Transverse colon (tissue), 4 donors: ENCODE measurements at places on chromosomes 6 and 20.

GRCh38 chr6:6712449-6713403, 124.2 kb downstream of the LY86 start:
- no peaks in the 10 kb centered on the region for H3K27me3 ChIP-seq
- peak; percentile 51 for DNase-seq
- peaks cover 10% of the 10 kb centered on the region for H3K4me1 ChIP-seq
- H3K4me3 ChIP-seq = no peak overlapping the region

DNA sequence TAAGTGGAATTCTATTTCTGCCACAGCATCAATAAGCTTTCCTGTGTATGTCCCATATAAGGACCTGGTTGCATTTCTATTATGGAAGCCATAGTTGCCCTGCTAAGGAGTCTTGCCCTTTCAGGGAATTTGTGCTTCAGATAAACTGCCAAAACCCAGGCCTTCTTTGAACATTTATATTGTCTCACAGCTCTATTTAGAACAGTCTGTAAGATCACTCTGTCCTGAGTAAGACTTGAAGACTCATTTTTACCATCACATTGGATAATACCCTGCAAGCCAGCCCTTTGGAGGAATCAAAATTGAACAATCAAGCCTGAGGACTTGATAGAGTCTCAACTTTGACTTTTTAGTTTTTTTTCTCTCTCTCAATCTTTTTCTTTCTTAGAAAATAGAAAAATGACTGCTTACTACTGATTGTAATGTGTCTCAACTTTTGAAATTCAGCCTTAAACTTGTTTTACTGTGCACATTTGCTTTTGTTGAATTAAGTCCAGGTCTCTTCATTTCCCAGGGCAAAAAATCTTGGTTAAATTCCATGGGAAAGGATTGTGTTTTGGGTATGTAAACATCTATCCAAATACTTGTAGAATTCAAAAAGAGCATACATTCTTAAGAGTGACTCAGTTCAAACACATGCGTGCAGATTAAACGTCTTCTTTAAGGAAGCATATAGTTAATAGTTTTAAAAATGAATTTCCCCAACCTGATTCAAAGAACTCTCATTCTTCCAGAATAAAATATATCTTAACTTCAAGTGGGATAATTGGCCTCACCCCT, 91.2 kb downstream of the PLCB1 start:
- H3K27me3 ChIP-seq = no peaks in the 10 kb centered on the region
- H3K27ac ChIP-seq = peak overlapping the region; percentile 27
- no peaks in the 10 kb centered on the region for H3K36me3 ChIP-seq
- no peaks in the 10 kb centered on the region for H3K4me1 ChIP-seq
- no peak overlapping the region for H3K4me3 ChIP-seq
- DNase-seq = no peak

DNA sequence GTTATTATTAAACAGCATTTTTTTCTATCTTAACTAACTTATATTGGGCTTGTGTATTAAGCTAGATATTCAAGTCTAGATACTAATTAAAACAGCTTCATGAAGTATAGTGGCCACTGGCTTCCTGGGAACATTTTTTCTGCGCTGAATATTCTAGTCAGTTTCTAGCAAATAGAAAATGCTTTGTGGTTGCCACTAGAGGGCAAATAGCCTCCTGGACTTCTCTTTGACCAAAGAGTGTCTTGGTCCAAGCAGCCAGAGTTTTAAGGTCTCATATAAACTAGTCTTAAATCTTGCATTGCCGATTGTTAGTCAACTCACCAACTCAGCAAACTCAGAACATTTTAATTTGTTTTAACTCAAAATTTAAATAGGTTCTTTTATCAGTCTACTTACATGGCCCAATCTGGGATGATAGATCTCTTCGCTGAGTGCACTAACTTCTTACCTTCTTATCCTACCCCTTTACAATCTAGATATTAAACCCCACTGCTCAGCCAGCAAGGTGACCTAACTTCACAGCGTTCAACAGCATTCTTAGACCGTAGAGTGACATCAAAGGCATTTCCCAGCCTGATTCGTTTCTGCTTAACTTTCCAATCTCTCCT, 24.6 kb upstream of the ID4 start:
- H3K36me3 ChIP-seq = no peaks in the 10 kb centered on the region
- DNase-seq = no peak
- no peaks in the 10 kb centered on the region for H3K4me1 ChIP-seq
- no peaks in the 10 kb centered on the region for H3K27me3 ChIP-seq
- H3K4me3 ChIP-seq = no peak overlapping the region

GRCh38 chr6:40442591-40442990, 144.6 kb downstream of the LRFN2 start:
- no peak overlapping the region for H3K4me3 ChIP-seq
- H3K36me3 ChIP-seq = no peaks in the 10 kb centered on the region
- no peaks in the 10 kb centered on the region for H3K27me3 ChIP-seq
- H3K27ac ChIP-seq = no peak overlapping the region
- H3K4me1 ChIP-seq = no peaks in the 10 kb centered on the region
- DNase-seq = no peak

GRCh38 chr6:47785182-47785581, 3.4 kb downstream of the OPN5 start:
- H3K4me1 ChIP-seq = no peaks in the 10 kb centered on the region
- no peak overlapping the region for H3K4me3 ChIP-seq
- no peaks in the 10 kb centered on the region for H3K36me3 ChIP-seq
- peaks cover 20% of the 10 kb centered on the region for H3K27me3 ChIP-seq
- no peak overlapping the region for H3K27ac ChIP-seq

- peaks cover 75% of the 10 kb centered on the region for H3K27me3 ChIP-seq
- no peak overlapping the region for H3K4me3 ChIP-seq
- H3K27ac ChIP-seq = no peak overlapping the region
- H3K36me3 ChIP-seq = no peaks in the 10 kb centered on the region
- H3K4me1 ChIP-seq = peaks cover 16% of the 10 kb centered on the region
- no peak for DNase-seq
Measured at GRCh38 chr20:20373091-20373571, 5.2 kb downstream of the INSM1 start.

GRCh38 chr6:11196511-11197174, 35.8 kb downstream of the NEDD9 start:
- peak overlapping the region; percentile 22 for H3K27ac ChIP-seq
- H3K4me3 ChIP-seq = no peak overlapping the region
- no peaks in the 10 kb centered on the region for H3K4me1 ChIP-seq

GRCh38 chr6:111667931-111668330, 62.3 kb upstream of the TRAF3IP2 start:
- H3K4me3 ChIP-seq = no peak overlapping the region
- peak overlapping the region; percentile 61 for H3K27ac ChIP-seq
- H3K4me1 ChIP-seq = peaks cover 27% of the 10 kb centered on the region

- H3K27ac ChIP-seq = no peak overlapping the region
- H3K4me1 ChIP-seq = no peaks in the 10 kb centered on the region
- no peaks in the 10 kb centered on the region for H3K27me3 ChIP-seq
- DNase-seq = no peak
- H3K36me3 ChIP-seq = no peaks in the 10 kb centered on the region
Measured at GRCh38 chr6:76682842-76683241, 610.4 kb upstream of the IMPG1 start.

DNA sequence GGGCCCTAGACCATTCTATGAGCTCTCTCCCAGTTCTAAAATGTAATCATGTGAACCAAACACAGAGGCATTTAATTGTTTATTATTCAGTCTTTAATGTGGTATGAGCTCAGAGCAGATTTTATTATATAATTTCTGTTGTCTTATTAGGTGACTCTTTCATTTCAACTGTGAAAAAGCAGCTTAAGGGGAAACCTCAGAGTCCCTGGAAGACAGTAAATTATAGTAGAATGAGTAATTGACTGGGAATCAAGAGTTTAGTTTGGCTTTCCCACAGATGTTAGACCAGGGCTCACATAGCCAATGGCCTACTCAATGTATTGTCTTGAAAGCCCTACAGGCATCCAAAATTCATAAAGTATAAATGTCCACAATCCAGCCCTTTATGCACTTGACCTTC, 390.4 kb upstream of the SLC35B3 start:
- no peaks in the 10 kb centered on the region for H3K36me3 ChIP-seq
- DNase-seq = no peak
- H3K27me3 ChIP-seq = no peaks in the 10 kb centered on the region
- no peak overlapping the region for H3K4me3 ChIP-seq
- H3K27ac ChIP-seq = no peak overlapping the region

DNA sequence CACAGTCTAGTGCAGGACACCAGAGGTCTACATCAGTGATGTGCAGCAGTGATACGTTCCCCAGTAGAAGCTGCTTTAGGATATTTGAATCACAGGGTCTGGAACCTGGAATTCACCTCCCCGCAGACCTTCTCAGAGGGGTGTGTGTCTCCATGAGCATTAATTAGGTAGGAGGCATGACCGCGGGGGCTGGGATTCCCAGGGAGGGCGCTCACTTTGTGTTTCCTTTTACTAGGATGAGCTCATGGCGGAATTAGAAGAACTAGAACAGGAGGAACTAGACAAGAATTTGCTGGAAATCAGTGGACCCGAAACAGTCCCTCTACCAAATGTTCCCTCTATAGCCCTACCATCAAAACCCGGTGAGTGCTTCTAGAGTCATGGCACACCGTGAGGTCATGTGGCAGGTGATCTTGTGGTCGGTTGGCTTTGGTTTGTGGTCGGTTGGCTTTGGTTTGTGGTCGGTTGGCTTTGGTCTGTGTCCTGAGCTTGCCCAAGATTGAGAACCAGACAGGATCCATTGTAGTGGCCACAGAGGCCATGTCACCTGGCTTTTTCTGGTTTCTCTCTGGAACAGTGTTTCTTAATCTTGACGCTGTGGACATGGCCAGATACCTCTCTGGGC, 40.8 kb downstream of the CHMP4B start:
- H3K27ac ChIP-seq = no peak overlapping the region
- no peaks in the 10 kb centered on the region for H3K36me3 ChIP-seq
- no peak overlapping the region for H3K4me3 ChIP-seq
- no peak for DNase-seq
- H3K27me3 ChIP-seq = no peaks in the 10 kb centered on the region

DNA sequence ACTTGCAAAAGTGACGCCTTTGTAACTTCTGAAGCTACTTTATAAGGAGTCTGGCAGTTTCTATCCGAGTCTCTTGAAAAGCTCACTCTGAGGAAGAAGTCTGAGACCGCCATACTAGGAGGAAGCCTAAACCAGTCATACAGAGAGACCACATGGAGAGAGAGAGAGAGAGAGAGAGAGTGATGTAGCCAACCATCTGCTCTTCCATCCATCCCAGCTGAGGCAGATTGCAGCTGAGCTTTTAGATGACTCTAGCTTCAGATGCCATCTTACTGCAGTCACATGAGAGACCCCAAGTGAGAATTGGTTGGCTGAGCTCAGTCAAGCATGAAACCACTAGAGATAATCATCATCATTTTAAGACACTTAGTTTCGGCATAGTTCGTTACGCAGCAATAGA, 15.0 kb upstream of the DTNBP1 start:
- H3K4me1 ChIP-seq = peaks cover 21% of the 10 kb centered on the region
- no peak overlapping the region for H3K27ac ChIP-seq
- no peaks in the 10 kb centered on the region for H3K36me3 ChIP-seq
- no peak for DNase-seq

DNA sequence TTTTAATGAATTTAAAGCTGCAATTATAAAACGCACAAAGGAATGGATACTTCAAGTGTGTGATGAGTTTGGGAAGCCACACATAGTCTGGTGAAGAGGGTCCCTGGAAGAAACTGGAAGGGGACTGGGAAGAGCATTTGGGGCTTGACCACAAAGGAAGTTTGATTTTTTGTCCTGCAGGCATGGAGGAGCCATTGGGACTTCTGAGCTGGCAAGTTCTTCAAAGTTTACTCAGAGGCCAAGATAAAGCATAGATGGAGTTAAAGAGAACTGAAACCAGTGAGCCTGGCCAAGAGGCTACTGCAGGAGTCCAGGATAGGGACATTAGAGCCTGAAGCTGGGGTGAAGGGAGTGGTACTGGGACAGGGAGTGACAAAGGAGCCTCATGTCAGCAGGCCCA, 95.0 kb downstream of the AIG1 start:
- no peak overlapping the region for H3K4me3 ChIP-seq
- H3K27me3 ChIP-seq = no peaks in the 10 kb centered on the region
- DNase-seq = no peak
- no peaks in the 10 kb centered on the region for H3K4me1 ChIP-seq

DNA sequence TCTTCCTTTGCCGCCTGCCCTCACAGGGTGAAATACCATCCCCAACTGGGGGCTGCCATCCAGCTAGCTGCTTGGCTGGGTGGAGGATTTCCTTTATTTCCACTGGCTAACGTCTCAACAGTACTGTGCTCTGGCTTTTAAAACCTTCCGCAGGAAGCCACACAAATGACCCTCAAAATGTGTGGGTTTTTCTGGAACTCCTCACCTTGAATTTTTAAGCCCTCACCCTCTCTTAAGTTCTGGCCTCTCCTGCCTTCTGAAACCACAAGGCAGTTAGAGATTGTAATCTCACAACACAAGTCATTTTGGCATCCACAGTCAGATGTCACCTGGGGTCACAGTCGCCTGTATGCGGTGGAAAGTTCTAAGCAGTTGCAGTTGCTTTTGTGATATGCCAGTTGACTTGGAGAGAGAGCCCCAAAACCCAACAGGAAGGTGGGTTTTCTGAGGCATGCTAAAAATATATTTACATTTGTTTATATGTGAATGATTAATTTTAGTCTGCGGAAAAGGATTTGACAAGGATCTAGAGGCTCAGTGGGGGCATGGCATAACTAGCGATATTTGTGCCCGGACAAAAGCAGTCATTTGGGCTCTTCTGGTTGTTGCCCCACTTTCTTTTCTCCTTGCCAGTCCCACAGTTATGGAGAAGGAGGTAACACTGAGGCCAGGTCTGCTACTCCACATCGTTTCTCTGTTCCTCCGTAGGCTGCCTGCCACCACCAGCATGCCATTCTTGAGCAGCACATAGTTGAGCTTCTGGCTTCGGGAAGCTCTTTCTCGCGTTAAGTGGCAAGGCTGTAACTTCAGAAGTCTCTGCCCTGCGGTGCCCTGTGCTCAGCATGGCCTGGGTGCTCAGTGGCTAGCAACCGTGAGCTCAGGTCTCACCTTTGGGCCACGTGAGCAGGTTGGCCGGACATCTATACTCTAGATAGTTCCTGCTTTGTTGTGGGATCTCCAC, 335.3 kb downstream of the CD83 start:
- H3K36me3 ChIP-seq = no peaks in the 10 kb centered on the region
- DNase-seq = no peak
- no peaks in the 10 kb centered on the region for H3K27me3 ChIP-seq
